Testis (tissue), 5 donors: ENCODE measurements at places on chromosomes 2 and 18. TPM values are rescaled to one million over a fixed set of nuclear protein-coding genes. Genes with fewer than 3 reads are reported as not detected.

The CYP27C1 gene
- 0.47 TPM for polyA plus RNA-seq

DNA sequence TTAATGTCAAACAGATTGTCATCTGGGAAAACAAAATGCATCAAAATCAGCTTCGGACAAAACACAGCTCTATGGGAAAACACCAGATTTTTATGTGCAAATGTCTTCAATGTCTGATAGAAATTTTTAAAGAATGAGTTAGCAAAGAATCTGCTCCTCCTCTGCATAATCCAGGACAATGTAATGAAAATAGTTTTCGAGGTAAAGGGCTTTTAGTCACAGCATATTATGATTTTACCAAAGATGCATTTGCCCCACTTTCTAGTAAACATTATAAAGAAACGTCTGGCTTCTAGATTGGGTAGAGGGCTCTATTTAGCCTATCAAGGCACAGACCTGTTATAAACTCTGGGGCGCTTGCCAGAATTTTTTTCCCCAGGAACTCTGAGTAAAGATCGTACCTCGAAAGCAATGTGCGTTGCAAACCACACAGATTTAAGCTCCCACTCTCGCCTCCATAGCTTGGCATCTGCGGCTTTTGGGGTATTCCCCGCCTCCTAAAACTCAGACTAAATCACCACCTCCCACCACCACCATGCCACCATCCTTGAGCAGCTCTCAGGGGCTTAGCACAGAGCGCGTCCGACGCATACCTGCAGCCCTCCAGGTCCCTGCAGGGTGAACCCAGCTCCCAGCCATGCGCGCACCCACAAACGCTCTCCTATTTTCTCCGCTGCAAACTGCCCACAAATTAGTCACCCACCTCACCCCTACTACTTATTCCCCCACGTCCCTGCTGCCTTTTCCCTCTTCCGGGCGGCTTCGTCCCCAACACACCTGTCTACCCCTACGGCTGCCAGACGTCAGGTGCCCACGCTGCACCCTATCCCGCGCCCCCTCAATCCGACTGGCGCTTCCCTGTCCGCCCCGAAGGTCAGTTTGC is 829 bp downstream of the ACVR1C start:
- peak; percentile 33 for DNase-seq

The MAL gene
- polyA plus RNA-seq, result 1.3 TPM

The CAVIN2 gene
- 3.3 TPM for polyA plus RNA-seq

The PLGLB2 gene
- not detected for polyA plus RNA-seq

DNA sequence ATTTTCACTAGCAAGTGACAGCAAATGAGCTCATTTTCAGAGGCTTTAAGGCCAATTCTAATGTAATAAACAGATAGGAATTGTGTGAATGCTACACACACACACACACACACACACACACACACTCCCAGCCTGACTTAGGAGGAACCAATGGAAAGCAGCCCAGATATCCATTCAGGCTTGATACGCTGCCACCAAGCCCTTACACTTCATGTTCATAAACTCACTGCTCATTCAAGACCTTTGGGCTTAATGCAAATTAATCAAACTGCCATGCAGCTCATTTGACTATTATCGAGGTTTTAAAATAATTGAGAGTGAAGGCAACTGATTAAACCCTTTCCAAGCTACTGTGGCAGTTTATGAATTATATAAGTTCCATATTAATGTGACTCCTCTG is 298.9 kb upstream of the NCKAP5 start:
- DNase-seq, result no peak

DNA sequence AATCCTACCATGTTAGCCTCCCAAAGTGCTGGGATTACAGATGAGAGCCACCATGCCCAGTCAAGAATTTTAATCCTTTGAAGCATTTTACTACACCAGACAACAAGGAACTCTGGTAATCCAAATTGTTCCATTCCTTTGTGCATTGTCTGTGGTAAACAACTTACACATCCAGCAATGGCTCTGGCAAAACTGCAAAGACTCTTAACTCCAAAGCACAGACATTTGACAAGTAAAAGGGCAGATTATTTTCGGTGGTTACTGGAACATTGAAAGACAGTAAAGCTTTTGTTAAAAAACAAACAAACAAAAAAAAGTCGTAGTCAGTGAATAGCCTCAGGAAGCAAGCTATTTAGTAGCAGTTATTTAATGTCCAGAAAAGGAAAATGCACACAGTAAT is 33.2 kb upstream of the RMND5A start:
- no peak for DNase-seq
